ENCODE measurements at places on chromosomes 2 and 18. TPM values are rescaled to one million over a fixed set of nuclear protein-coding genes. Genes with fewer than 3 reads are reported as not detected.

DNA sequence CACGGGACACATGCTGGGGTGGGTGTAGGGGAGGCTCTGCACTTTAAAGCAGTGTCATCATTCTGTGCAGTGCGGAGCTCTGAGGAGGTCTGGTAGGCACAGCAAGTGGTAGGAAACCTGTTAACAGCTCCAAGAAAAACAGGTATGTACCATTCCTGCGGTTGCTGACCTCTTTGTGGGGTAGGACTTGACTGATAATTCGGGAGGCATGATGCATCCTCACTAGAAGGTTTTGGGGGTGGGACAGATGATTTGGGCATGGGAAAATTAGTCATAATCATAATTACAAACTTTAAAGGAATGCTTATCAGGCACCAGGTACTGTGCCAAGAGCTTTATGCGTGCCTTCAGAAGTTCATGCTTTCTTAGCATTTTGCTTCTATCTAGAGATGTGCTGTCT lies 9.7 kb downstream of the DOK1 start:
- DNase-seq, result no peak

GRCh38 chr2:20520128-20520527 lies 73.3 kb downstream of the RHOB start:
- no peak for DNase-seq

GRCh38 chr2:136132825-136133155 lies 14.8 kb upstream of the CXCR4 start:
- DNase-seq, result no peak

GRCh38 chr2:168997794-168998193 lies 33.3 kb downstream of the ABCB11 start:
- DNase-seq, result no peak

DNA sequence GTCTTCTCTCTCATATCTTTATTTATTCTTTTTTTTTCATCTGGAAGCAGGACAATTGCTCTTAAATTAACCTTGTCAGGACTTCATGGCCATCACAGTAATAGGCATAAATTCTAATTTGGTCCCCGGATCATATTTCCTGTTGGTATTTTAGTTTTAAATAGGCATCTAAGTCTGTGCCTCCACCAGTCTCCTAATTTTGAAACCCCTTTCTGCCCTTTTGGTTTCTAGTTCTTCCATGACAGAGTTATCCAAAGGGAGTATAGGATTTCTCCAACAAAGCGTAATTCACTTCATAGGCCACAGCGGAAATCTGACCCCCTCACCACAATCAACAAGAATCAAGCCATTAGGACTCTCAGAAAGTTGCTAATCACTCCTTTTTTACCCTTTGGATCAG lies 3.8 kb downstream of the EPHA4 start:
- no peak for DNase-seq

GRCh38 chr2:115386465-115386864 lies 944.0 kb downstream of the DPP10 start:
- no peak for DNase-seq

DNA sequence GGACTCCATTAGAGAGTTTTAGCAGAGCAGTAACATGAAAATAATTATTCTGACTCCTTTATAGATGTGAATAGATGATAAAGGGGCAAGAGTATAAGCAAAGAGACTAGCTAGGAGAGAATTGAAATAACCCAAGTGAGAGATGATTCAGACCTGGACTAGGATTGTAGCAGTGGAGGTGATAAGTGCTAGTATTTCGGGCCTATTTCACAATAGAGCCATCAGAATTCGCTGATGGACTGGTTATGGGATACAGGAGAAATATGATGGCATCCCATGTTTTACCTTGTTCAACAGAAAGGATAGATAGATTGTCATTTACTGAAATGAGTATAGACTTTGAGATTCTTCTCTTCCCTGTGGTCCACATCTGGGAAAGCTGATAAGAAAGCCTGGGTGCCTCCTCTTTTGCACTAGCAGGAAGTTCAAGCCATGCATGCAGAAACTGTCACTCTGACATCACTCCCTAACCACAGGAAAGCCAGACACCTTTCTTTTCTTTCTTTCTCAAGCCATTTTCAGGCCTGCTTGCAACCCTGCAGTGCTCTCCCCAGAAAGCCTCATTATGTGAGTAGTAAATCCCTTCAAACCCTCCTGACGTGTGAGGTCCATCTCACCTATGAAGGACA lies 25.3 kb downstream of the DYNAP start:
- no peak for DNase-seq

- peak; percentile 24 for DNase-seq
Measured at GRCh38 chr2:138500592-138501424, 762 bp upstream of the SPOPL start.

GRCh38 chr18:76801567-76802505 lies 20.5 kb upstream of the ZNF236 start:
- DNase-seq, result peak; percentile 69

- DNase-seq, result no peak
Measured at GRCh38 chr2:126894082-126894481, 4.6 kb upstream of the TEX51 start.

- no peak for DNase-seq
Measured at GRCh38 chr2:114038710-114039109, 148.8 kb downstream of the ACTR3 start.

- peak; percentile 83 for DNase-seq
Measured at GRCh38 chr18:59402432-59403090, 43.5 kb upstream of the LMAN1 start.

DNA sequence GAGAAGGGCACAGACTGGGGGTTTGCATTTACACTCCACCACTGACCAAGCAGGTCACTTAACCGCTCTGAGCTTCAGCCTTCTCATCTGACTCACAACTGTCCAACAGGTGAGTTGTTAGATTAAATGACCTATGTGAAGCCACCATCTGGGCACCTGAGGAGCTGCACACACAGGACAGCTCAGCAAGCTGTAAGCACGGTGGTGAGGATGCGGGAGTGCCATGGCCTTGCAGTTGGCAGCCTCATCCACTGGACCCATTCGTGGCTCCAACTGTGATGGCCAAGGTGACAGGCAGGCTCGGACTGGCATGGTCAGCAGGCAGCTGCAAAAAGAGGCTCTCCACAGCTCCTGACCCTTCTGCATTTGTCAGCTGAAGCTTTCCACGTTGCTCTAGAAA lies 23.3 kb upstream of the AMMECR1L start:
- no peak for DNase-seq

- DNase-seq, result no peak
Measured at GRCh38 chr18:77133835-77134496, 1.4 kb upstream of the MBP start.

DNA sequence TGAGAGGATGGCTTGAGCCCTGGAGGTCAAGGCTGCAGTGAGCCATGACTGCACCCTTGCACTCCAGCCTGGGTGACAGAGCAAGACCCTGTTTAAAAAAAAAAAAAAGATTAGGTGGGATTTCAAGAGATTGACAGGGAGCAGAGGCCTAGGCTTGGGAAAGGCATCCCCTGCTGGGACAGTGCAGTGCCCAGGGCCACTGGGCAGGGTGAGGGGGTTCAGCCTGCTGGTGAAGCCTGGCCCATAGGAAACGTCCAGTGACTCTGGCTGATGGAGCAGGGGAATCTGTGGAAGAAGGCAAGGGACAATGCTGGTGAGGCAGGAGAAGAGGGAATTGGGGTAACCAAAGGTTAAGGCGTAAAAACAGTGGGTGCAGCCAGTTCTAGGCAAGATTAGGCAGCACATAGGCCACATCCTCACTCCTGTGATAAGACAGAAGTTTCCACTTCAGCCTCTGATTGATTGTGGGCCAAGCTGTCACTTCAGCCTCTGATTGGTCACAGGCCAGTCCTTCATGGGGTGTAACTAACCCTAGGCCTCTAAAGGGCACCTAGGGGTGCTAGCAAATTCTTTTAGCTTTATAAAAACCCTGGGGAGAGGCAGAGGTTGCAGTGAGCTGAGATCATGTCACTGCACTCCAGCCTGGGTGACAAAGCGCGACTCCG lies 128.6 kb downstream of the MSH2 start:
- DNase-seq, result no peak

GRCh38 chr2:62050456-62051045 lies 145.1 kb downstream of the COMMD1 start:
- no peak for DNase-seq

Gene CMPK2
- total RNA-seq, result 0.49 TPM

Gene UGT1A3
- total RNA-seq, result not detected

Gene SNTG2
- 23.2 TPM for total RNA-seq

Gene HOXD13
- total RNA-seq, result not detected

Gene LOXHD1
- total RNA-seq, result 0.23 TPM

Gene UGT1A10
- not detected for total RNA-seq

Gene MREG
- 26.1 TPM for total RNA-seq
